ENCODE measurements at places on chromosomes 7 and 10. TPM values are rescaled to one million over a fixed set of nuclear protein-coding genes. Genes with fewer than 3 reads are reported as not detected.

LRMDA gene
- polyA plus RNA-seq = 24.7 TPM

BRAF gene
- polyA plus RNA-seq = 29.2 TPM

FAM25A gene
- not detected for polyA plus RNA-seq

PNLIPRP2 gene
- polyA plus RNA-seq = not detected

KEL gene
- polyA plus RNA-seq = 1.6 TPM

CALHM1 gene
- polyA plus RNA-seq = 0.14 TPM

CFAP43 gene
- polyA plus RNA-seq = 13.4 TPM

ASZ1 gene
- polyA plus RNA-seq = not detected

CFAP69 gene
- 20.8 TPM for polyA plus RNA-seq

EXOC6 gene
- 16.0 TPM for polyA plus RNA-seq

MUC12 gene
- 0.06 TPM for polyA plus RNA-seq

MSRB2 gene
- polyA plus RNA-seq = 39.5 TPM

TWIST1 gene
- polyA plus RNA-seq = 7.1 TPM

INPP5F gene
- polyA plus RNA-seq = 55.0 TPM

PRPS1L1 gene
- polyA plus RNA-seq = 0.20 TPM

TUBB8 gene
- 1.5 TPM for polyA plus RNA-seq

TMEM139 gene
- polyA plus RNA-seq = 62.9 TPM

DNA sequence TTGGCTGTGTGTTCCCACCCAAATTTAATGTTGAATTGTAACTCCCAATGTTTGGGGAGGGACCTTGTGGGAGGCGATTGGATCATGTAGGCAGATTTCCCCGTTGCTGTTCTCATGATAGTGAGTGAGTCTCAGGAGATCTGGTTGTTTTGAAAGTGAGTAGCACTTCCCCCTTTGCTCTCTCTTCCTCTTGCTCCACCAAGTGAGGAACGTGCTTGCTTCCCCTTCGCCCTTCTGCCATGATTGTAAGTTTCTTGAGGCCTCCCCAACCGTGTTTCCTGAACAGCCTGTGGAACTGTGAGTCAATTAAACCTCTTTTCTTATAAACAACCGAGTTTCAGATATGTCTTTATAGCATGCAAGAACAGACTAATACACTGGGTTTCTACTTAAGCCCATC, 176.3 kb downstream of the CDK14 start:
- DNase-seq = no peak

- DNase-seq = no peak
These were observed 10.4 kb upstream of the WIPF3 start for GRCh38 chr7:29795696-29796580.

DNA sequence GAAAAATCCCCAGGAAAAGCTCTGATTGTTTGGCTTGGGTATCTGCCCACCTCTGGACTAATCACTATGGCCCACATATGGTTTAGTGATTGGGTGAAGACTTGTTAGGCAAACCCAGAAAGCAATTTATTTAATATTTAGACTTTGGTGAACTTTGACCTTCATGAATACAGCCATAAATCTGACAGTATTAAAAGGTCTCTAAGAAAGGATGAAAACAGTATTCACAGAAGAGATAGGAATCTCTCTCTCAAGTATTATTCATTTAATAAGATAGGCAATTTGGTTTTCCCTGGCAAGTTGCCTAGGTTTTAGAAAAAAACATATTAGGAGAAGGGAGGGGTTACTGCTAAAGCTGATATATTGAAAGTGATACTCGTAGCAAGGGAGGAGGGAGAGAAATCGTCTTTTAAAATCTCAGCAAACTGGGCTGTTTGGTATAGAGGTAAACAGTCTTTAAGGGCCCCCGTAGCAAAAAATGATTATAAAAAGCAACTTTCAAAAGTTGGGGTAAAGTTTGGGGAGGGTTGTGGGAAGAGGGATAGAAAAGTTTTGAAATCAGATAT, 57.1 kb downstream of the LSMEM1 start:
- DNase-seq = no peak

DNA sequence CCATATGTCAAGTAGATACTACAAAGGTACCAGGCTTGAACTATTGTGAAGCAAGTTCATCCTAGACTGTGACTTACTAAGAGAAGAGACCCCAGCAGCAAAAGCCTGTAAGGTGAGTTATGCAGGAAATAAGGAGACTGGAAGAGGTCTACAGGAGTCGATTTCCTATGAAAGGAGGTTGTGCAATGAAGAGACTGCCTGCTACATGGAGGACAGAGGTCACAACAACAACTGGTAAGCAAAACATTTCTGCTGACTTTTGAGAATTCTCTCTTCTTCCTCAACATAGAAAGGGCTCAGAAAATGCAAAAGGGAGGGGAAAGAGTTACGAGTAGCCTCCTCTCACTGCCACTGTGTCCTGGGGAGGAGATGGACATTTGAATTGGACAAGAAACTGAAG, 42.4 kb downstream of the PDK4 start:
- no peak for DNase-seq

DNA sequence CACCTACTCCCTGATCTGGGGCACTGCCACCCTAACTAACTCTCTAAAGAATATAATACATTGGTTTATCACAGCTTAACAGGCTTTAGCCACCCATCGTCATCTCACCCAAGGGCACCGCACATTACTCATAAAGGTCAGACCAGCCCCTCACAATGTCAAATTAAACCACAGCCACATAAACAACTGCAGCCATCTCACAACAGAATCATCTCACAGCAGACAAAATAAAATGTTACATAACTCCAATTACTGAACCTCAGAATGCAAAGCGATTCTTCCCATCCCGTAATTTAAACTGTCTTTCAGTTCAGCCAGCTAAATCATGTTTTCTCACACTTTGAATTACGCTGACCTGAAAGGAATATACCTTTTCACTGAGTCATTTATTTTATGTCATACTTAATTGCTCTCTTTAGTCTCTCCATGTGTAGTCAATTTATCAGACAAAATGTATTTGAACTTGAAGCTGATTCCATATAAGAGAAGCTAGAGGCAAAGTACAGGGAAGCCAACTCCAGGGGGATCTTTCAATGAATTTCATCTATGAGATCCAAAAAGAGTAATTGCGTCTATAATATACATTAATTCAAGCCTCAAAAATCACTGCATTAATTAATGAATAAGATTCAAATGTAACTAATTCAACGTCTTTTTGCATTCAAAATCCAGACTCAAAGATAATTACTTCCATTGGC, 96.9 kb upstream of the NEBL start:
- DNase-seq = no peak

GRCh38 chr10:78727251-78727650, 341.5 kb upstream of the ZMIZ1 start:
- DNase-seq = no peak

DNA sequence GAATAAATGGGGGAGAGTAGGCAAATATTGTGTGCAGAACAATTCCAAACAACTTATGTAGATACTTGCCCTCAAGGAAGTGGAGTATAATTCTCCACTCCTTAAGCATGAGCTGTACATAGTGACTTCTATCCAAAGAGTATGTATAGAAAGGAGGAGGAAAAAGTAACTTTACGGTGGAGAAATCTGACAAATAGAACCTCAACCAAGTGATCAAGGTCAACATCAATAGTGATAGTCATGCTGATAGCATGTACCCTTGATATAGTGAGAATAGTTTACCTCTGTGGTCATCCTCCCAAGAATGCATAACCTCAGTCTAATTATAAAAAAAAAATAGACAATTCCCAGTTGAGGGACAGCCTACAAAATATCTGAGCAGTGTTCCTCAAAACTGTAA, 89.1 kb upstream of the NANOS1 start:
- no peak for DNase-seq

DNA sequence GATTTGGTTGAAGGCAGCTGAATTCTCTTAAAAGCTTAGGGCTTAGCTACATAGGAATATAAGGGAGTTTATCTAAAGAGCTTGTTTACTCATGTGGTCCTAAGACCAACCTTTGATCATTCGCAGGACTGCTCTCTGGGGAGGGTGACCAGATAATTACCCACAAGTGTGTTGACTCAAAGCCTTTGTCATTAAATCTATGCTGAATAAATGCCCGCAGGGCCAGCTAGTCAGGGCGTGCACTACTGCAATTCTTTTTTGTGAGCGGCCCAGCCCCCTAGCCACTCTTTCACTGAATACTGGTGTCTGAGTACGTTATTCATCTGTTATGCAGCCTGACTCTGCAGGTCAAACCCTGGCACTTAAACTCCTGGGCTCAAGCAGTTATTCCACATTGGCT, 69.6 kb downstream of the AKAP9 start:
- no peak for DNase-seq

GRCh38 chr10:76285012-76285411, 853.6 kb downstream of the LRMDA start:
- DNase-seq = no peak

- DNase-seq = peak; percentile 50
These were observed 38.0 kb upstream of the TARP start for GRCh38 chr7:38311329-38311937.

GRCh38 chr7:33861947-33862346, 43.4 kb upstream of the BMPER start:
- no peak for DNase-seq

DNA sequence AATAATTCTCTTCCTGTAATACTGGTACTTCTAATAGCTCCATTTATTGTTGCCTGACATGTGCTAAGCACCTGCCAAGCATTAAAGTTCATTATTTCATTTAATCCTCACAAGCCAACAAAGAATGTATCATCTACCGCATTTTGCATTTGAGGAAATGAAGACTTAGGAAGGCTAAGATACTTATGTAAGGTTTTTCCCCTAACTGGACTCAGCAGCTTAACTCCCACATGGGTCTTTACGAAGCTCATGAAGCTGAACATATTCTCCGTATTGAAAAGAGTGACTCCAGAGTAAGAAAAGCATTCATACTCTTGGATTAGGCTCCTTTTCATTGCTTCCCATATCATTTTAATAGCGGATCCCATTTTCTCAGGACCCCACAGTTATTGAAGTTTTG, 155.7 kb upstream of the TMEM72 start:
- DNase-seq = no peak

DNA sequence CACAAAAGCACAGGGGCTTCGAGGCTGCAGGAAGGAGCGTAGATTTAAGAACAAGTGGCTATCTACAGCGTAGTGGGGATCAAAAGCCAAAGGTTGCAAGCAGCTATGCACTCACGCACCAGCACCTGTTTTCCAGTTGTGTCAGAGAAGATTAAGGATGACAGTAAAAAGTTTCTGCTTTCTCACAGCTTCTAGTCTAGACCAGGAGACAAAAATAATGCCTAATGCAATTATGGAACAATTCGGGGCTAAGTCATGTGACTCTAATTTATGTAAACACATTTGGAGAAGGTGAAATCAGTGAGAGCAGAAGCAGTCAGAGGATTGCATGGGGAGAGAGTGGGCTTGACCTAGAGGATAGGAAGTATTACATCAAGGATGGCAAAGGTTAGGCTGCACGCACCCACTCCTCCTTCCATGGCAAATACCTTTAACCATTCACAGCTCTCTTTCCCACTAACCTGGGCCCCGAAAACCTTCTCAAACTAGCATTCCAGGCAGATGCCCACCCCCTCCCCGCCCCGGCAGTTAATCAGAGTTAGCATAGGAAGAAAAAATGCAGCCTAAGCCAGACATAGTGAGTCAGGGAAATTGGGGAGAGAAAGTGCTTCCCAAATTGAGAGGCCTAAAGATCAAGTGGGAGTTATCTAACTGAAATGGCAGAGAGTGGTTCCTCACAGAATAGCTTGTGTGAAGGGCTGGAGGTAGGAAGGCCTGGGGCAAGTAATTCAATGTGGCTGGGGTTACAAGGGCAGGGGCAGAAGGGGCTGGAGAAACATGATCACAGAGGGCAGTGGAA, 48.2 kb upstream of the GPAM start:
- no peak for DNase-seq

DNA sequence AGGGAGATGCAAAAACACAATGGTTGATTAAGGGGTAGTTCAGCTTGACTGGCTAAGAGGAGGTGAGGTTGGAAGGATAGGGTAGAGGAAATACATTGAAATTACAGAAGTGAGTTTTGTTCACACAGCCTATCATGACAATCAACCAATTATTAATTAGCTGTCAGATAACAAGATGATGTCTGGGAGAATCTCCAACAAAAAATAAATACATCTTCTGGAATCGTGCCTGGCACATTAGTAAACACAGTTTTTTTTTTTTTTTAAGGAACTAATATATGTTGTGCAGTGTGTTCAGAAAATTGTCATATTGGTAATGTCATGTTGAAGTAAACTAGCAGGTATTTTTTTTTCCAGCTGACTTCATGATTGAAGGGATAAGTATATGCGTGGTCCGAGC, 171.8 kb downstream of the VTI1A start:
- no peak for DNase-seq

- no peak for DNase-seq
These were observed 68.0 kb upstream of the MTPN start for GRCh38 chr7:136045181-136045580.

DNA sequence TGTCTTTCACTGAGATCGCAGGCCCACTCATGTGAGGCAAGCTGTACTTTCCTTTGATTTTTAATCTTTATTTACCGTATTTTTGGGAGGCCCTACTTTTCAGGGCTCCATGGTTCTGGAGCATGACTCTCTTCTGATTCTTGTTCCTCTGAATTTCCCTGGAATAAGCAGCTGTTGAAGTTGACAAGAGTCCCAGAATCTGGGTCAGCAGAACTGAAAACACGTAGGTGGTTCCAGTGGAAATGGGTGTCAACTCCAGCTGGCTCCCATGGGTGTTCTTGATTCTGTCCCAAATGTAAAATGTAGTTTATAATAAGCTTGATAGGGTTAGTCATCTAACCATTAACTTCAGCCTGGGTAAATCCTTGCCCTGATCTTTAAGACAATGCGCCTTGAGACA, 409.4 kb downstream of the GATA3 start:
- DNase-seq = no peak

- DNase-seq = no peak
These were observed 379.5 kb downstream of the PAXIP1 start for GRCh38 chr7:154623399-154623798.

- DNase-seq = no peak
These were observed 1.8 kb downstream of the ZMYND11 start for GRCh38 chr10:137031-137430.
